ENCODE measurements at places on chromosomes 7 and 10.

GRCh38 chr10:127142136-127142535 lies 54.3 kb downstream of the INSYN2A start:
- DNase-seq = no peak

DNA sequence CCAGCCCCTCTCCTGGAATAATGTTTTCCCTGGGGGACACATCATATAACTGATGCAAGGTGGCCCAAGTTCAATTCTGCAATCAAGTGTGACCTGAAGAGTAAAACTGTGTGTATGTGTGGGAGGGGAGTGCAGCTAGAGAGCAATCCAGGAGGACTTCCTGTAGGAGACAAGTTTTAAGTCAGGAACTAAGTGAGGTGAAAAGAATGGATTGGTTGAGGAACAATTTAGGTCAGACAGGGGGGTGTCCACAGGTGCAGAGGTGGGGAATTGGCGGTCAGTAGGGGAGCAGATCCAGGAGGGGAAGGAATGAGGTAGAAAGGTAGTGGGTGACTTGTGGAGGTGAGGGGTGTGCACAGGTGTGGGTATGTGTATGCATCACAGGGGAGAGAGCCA lies 82.6 kb downstream of the NEURL1 start:
- DNase-seq = no peak

- no peak for DNase-seq
Measured at GRCh38 chr7:92674379-92674778, 84.2 kb upstream of the FAM133B start.

DNA sequence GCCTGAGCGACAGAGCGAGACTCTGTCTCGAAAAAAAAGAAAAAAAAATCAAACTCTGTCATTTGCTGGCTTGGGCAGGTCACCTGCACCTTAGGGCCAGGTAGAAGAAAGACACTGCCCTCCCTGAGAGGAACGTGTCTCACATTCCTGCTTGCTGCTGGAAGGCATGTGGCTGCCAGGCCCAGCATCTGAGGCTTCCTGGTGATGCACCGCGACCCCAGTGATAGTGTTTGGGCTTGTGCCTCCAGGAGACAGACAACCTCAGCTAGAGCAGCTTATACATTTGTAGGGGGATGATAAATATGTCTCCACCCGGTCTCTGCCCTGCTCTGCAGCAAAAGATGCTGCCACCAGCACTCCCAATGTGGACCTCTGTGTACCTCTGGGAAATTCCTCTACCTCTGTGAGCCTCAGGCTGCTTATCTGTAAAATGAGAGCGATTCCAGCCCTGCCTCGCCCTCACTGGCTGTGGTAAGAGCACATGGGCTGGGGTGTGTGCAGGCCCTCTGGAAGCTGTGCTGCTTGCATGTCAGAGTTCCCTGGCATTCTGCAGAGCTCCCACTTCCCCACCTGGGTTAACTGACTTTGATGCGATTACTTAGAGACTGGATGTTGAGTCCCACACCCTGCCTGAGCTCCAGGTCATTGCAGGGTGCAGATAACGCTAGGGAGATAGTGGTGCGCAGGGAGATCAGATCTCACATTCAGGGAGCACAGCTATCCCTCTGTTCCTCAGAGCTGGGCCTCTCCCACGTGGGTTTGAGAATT lies 19.9 kb downstream of the SLC29A3 start:
- DNase-seq = no peak

GRCh38 chr7:140230861-140231770 lies 54.3 kb upstream of the KDM7A start:
- DNase-seq = no peak

DNA sequence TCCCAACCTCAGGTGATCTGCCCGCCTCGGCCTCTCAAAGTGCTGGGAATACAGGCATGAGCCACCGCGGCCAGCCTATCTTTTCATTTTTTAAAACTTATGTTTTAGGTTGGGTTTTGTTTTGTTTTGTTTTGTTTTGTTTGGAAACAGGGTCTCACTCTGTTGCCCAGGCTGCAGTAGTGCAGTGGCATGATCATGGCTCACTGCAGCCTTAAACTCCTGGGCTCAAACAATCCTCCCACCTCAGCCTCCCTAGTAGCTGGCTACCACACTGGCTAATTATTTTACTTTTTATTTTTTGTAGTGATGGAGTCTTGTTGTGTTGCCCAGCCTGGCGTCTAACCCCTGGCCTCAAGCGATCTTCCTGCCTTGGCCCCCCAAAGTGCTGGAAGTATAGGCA lies 19.4 kb upstream of the AGFG2 start:
- DNase-seq = no peak

DNA sequence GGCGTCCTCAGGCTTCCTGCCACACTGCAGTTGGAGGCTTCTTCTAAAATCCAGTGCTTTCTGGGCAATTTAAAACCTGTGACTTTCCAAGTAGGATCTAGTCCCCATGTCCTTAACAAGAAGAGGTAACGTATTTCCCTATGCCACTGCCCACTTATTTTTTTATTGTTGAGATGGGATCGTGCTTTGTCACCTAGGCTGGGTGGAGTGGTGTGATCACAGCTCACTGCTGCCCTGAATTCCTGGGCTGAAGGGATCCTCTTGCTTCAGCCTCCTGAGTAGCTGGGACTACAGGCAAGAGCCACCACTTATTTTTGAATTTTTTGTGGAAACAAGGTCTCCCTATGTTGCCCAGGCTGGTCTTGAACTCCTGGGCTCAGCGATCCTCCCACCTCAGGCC lies 63.4 kb downstream of the DAGLB start:
- DNase-seq = no peak

DNA sequence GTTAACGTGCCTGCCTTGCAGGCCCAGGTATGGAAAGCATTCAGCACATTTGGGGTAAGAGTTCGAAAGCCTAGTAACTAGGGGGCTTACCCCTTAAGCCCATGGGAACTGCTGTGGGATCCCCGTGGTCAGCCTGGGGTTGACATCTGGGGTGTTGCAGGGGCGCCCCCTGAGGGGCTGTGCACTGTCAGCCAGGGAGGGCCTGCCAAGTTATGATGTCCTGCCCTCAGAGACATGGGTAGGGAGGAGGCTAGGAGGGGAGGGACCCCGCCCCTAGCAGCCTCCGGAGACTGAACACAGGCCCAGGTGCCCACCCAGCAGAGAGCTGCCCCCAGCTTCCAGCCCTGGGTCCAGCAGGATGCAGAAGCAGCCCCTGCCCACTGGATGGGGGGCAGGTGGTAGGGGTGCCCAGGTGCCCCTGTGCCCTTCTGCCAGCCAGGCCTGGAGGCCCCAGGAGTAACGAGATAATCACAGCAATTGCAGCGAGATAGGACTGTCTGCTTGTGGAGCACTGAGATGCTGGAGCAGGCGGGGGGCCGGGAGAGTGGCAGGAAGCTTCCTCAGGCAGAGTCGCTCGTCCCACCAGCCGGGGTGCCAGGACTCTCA lies 153.3 kb downstream of the UBE2H start:
- DNase-seq = no peak

DNA sequence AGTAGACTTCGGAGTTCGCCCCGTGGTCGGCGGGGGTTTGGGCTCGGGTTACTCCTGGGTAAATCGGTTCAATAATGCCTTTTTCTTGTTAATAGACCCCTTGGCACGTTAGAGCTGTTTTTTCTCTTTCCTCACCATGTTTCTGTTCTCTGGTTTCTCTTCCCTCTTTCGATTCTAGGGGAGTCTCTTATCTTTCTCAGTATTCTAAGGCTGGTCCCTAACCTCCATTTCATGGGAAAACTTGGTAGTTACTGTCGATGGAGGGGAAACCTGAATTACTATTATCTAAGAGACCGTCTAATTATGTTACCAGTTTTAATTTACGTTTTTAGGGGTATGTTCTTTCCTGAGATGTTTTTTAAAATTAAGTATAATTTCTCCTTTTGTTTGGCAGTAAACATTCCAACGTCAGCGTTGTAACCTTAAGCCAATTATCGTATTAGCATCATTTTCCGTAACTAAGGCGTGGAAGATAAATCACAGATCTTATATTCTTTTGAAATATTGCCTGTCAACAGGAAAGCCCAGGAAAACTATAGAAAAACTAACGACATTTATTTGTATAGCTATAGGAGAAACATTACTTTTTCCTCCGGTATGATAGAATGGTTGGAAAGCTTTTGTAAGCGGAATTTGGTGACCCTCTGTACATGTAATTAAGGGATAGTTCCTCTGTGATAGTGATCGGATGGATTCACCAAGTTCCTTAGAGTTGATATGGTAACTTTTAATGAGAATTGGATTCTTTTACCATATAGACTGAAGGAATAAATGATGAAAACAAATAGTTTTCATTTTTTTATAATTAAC lies 847 bp downstream of the BTAF1 start:
- no peak for DNase-seq

DNA sequence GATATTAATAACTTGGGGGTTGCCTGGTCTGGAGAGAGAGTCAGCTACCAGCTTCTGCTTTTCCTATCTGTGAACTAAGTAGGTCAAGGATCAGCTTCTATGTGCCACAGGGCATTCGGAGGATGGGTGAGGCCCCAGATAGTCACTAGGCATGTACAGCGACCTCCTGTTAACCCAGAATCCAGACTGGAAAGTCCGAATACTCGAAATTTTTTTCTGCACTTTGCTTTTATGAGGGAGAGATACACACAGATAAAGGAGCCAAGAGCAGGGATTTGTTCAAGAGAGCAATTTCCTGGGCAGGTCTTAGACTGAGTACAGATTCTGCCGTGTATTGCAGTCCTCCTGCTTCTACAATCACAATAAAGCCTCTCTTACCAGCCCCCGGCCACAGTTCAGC lies 54.2 kb downstream of the EMX2 start:
- no peak for DNase-seq

Data from stimulated activated CD8-positive, alpha-beta memory T cell treated with anti-CD3 and anti-CD28 coated beads, Interleukin-15, amount 100 ng/mL, for 1 hour (primary cell).